ENCODE measurements at places on chromosomes 1 and 21. TPM values are rescaled to one million over a fixed set of nuclear protein-coding genes. Genes with fewer than 3 reads are reported as not detected.

Gene RFX5
- 29.2 TPM for total RNA-seq

Gene NBPF4
- not detected for total RNA-seq

Gene CNKSR1
- total RNA-seq: 1.7 TPM

Gene AURKAIP1
- 120 TPM for total RNA-seq

Gene RYR2
- total RNA-seq: 0.45 TPM

Gene WDR64
- total RNA-seq: not detected

Gene DPT
- 310 TPM for total RNA-seq

Gene SPRR2B
- total RNA-seq: not detected

Gene PLEKHN1
- total RNA-seq: 0.39 TPM

Gene ALX3
- not detected for total RNA-seq

Gene IVL
- total RNA-seq: not detected

Gene PALMD
- total RNA-seq: 212 TPM

Gene MXRA8
- 109 TPM for total RNA-seq

Gene ADIPOR1
- 76.2 TPM for total RNA-seq

Gene KRTAP7-1
- total RNA-seq: not detected

Gene PADI3
- not detected for total RNA-seq

Gene NOC2L
- total RNA-seq: 49.8 TPM

Gene TRIM17
- not detected for total RNA-seq

Gene IL12RB2
- 3.4 TPM for total RNA-seq

Gene CLDN14
- total RNA-seq: not detected

Gene LMOD1
- 26.5 TPM for total RNA-seq

Gene CCDC17
- 2.4 TPM for total RNA-seq

Gene RO60
- 48.4 TPM for total RNA-seq

All from mesenteric fat pad (tissue), 1 donor.